ENCODE measurements at places on chromosomes 2 and 18.

DNA sequence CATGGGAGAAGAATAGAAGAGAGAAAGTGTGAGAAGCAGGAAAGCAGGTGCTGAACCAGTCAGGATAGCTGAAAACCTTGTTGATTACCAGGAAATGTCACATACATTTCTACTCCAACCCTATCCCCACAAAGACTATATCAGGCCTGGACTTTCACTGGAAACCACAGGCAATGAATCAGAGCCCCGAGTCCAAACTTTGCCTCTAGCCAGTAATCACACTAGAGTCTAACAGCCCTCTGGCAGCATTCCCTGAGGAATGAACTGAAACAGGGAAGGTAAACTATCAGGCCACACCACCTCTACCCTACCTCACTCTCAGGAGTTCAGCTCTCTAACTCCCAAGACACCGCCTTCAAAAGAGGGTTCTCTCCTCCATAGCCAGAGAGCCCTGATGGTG is 18.7 kb upstream of the IHH start:
- DNase-seq: no peak

- no peak for DNase-seq
Measured at GRCh38 chr2:161709428-161709827, 85.2 kb downstream of the SLC4A10 start.

DNA sequence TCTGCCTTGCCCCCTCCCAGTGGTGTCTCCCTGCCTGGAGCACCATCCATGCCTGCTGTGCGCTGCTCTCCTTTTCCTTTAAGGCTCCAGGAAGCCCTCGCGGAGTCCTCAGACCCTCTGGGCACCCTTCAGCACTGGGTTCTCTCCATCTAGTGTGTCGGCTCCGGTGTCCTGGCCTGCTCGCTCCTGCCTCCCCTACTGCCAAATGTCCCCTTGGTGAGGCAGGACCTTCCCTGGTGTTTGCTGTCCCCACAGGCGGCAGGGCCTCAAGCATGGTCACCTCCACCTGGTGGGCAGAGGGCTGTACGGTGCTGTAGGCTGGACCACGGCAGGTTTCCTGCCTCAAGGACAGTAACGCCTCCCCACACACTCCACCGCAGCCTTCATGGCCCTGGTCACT is 90.2 kb downstream of the DGKD start:
- no peak for DNase-seq

GRCh38 chr2:230981704-230982103 is 14.2 kb upstream of the SPATA3 start:
- no peak for DNase-seq

- no peak for DNase-seq
Measured at GRCh38 chr2:27006602-27007415, 26.0 kb upstream of the TMEM214 start.

DNA sequence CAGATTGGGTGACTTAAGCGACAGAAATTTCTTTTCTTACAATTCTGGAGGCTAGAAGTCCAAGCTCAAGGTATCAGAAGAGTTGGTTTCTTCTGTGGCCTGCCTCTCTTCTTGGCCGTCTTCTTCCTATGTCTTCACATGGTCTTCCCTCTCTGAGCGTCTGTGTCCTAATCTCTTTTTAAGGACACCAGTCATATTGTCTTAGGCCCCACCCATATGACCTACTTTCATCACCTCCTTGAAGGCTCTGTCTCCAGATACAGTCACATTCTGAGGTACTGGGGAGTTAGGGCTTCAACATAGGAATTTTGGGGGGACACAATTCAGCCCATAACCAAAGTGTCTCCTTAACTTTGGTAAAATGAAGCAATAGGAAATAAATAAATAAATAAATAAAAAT is 110.9 kb upstream of the EPC2 start:
- DNase-seq: no peak

DNA sequence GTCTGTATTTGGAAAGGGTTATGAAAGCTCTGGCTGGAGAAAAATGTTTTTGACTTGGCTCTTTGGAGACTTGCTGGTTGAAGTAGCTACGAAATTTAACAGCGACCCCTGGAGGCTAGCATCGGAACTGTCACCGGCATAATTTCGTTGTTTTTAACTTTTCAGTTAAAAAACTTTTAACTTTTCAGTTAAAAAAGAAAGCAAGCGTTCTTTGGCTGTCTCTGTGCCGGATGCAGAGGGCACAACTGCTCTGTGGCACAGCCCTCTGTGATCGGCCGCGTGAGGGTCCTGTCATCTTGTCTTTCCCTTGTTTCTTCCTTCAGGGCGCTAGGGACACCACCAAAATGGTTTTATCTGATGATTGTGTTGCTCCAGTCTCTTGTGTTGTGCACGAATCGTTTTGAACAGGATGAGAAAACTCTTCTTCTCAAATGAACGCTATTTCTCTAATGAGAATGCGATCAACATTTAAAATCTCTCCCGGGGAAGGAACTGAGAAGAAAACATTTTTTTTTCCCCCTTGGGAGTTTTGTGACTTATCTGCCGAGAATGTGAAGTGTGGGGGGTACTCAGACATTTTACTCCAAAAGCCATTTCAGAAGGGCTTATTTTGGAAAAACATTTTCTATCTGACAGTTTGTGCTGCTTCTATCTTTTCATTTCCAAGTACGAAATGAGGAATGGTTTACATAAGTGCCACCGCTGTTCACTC is 57.1 kb downstream of the ADCYAP1 start:
- peak; percentile 24 for DNase-seq

DNA sequence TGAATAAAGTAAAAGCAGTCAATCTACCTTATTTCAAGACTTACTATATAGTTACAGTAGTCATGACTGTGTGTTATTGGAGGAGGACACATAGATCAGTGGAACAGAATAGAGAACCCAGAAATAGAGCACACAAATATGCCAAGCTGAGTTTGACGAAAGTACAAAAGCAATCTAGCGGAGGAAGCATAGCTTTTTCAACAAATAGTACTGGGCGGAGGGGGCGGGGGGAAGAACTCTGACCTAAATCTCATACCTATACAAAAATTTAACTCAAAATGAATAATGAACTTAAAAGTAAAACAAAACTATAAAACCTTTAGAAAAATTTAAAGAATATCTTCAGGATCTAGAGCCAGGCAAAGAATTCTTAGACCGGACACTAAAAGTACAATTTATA is 139.1 kb downstream of the AGPS start:
- no peak for DNase-seq

DNA sequence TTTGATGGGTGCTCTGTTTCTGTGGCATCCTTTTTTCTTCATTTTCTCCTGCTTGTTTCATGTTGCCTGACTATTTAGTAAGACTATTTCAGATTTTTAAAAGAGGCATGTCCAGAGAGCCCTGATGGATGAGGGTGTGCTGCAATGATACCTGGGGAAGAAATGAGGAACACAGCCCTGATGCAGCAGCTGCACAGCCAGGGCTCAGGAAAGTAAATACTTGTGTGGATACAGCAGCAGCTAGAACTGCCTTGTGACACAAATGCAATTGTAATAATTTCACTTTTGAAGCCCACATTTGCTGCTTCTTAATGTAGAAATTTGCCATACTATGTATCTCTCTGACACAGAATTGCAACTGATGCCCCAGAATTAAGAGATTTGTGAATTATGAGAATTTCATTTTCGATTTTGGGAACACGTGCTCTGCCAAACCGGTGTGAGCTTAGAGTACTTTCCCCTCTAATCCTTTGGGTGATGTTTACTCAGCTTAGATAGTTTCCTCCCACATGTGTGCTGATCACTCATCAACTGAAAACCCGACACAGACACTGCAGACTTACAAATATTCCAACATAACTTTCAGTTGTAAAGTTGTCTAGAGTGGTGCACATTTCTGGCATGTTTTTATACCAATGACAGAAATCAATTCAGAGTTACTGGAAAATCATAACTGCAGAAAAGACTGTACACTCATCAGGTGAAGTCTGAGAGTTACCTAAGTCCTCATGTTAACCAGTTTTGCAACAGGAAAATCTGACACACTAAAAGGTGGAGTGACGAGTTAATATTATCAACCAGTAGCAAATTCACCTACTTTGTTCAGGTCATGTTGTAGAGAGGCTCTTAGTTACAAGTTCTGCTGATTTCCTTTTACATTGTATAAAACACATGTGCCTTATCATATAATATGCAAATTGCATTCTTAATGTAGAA is 383.4 kb downstream of the CBLN2 start:
- DNase-seq: no peak

DNA sequence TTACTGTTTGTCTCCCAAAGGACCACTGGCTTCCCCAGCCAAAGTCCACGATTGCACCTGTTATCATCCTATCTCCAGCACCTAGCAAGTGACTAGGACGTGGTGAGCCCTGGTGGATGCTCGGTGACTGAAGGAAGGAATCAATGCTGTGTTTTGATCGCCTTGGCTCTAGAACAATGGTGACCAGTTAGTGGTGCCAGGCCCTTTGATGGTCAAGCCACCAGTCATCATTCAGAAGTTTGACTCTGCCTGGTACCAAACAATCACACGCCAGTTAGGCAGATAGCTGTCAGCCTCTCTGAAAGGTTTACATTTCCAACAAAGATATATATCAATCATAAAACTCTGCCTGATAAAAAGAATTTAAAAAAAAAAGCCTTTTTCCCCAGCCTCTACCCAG is 244.1 kb downstream of the SH3BP4 start:
- peak; percentile 45 for DNase-seq

DNA sequence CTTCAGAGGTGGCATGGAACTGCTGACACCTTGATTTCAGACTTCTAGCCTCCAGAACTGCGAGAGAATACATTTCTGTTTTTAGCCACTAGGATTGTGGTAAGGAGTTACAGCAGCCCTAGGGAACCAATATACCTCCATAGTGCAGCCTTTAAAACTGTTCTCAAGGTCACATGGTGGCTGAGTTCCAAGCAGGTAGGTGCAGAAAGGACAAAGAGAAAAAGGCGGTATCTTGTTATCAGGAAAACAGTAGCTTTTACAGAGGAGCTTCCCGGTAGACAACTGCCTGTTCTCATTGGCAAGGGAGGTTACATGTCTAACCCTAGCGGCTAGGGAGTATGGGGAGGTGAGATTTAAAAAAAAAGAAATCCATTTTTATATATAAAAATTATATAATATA is 96.2 kb upstream of the BCL2L11 start:
- DNase-seq: no peak

DNA sequence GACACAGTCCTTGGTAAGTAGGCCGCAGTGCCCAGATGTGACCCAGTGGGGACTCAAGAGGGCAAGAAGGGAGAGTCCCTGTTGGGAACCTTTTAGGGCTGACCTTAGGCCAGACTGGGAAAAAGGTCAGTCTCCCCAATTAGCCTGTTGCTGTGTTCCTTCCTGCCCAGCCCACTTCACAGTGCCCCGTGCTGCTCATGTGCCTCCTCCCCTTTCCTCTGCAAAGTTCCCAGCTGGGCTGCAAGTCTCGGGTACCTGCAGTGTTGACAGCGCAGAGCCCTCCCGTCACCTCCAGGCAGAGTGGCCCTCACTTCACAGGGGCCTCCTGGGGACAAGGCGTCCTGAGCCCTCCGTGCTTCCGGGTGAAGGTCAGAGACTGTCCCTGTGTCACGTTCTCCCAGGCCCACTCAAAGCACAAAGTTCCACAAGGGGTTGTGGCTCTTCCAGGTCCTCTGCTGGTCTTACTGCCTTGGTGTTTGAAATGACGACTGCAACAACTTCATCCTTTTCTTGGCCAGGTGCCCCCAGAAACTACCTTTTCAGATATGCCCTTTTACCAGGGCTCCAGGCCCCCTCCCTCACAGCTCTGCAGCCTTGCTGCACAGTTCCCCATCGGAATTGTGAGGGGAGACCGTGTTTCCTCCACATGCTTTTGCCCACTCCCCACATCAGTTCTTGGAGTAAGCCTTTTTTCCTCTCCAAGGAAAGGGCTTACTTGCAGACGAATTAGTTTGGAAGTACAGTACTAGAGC is 225.8 kb downstream of the ALPK2 start:
- no peak for DNase-seq

DNA sequence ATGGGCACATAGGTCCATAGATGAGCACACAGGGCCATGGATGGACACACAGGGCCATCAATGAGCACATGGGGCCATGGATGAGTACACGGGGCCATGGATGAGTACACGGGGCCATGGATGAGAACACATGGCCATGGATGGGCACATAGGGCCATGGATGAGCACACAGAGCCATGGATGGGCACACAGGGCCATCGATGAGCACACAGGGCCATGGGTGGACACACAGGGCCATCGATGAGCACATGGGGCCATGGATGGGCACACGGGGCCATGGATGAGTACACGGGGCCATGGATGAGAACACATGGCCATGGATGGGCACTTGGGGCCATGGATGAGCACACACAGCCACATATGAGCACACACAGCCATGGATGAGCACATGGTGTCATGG is 192.6 kb upstream of the HDAC4 start:
- no peak for DNase-seq

- no peak for DNase-seq
Measured at GRCh38 chr2:19802086-19802841, 99.5 kb downstream of the TTC32 start.

GRCh38 chr2:53724536-53724935 is 43.1 kb upstream of the CHAC2 start:
- no peak for DNase-seq

DNA sequence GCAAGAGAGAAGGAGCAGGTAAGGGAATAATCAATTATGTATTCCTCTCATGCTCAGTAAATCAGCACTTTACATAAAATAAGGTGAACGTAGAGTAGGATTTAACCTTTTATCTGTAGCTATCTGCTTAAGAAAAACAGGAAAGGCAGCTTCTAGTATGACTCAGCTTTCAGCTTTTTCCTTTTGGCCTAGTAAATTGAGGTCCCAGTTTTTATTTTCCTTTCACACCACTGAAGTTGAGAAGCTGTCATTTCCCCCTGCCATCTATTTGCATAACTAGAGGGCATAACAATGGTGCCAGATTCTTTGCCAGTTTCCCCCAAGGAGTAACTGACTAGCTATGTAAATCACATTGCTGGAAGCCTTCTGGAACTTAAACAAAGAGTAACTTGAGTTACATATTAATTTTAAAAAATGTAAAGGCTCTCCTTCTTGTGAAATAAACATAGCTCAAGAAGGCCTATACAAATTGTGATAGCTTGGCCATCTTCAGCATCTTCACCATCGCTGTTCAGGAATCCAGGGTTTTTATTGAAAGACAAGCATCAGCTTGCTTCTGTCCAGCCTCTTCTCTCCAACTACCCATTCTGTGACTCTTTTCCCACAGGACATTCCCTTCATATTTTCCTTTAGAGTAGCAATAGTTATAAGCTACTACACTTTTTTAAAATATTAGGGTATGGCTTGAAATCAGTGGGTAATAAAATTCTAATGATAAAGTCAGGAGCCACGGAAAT is 97.0 kb downstream of the KYNU start:
- no peak for DNase-seq

GRCh38 chr2:76813084-76813483 is 709.1 kb downstream of the LRRTM4 start:
- no peak for DNase-seq

DNA sequence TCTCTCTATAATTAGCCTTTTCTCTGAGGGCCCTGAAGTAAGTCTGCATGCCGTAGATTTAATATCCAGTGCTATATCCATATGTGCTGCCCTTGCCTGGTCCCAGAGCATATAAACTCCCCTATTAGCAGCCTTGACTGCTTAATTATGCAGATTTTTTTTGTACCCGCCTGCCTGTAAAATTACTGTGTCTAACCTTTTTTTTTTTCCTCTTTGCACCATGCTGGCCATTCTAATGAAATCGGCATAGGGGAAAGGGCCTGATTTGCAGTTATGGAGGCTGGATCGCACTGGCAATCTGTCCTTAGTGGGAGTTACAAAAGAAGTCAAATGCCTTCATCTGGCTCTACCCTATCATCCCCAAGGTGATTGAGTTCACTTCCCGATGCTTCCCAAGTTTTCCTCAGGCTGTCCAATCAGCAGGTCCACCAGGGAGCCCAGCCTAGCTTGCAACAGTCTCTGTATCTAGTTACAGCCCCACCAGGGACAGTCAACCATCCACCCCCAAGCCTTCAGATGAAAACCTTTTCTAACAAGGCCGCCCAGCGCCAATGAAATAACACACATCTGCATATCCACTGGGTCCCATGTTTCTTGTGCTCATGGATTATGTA is 239.0 kb downstream of the ZNF521 start:
- no peak for DNase-seq

Data from midbrain (tissue), 1 donor.